ENCODE measurements at places on chromosomes 7 and 10. TPM values are rescaled to one million over a fixed set of nuclear protein-coding genes. Genes with fewer than 3 reads are reported as not detected.

TCERG1L gene
- total RNA-seq = not detected

PHKG1 gene
- total RNA-seq = 3.9 TPM

DNA sequence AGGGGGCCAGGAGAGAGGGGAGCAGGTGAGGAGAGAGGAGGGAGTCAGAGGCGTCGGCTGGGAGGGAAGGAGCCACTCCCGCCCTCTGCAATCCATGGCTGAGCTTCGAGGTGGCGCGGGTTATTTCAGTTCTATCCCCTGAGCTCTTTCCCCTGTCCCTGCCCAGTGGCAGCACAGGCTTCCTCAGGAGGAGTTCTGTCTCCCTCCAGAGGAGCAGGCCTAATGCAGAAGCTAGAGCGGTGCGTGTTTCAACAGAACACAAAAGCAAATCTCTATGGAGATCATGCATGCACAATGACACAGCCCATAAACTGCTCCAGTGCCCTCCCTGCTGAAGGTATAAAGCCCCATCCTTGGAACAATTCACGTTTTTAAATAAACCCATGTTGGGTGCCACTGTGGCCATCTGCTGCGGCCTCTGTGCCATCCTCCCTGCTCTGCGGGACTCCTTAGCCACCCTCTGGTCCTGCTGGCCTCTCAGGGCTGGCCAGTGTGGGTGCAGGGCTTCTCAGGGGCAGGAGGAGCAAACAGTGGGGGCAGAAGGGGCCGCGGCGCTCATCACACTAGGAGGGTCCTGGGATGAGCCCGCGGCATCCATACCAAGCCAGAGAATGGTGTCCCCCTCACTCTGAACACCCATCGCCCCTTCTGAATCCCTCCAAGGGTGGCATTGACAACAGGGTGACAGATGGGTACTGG lies 192.6 kb upstream of the LYZL2 start:
- DNase-seq = no peak

DNA sequence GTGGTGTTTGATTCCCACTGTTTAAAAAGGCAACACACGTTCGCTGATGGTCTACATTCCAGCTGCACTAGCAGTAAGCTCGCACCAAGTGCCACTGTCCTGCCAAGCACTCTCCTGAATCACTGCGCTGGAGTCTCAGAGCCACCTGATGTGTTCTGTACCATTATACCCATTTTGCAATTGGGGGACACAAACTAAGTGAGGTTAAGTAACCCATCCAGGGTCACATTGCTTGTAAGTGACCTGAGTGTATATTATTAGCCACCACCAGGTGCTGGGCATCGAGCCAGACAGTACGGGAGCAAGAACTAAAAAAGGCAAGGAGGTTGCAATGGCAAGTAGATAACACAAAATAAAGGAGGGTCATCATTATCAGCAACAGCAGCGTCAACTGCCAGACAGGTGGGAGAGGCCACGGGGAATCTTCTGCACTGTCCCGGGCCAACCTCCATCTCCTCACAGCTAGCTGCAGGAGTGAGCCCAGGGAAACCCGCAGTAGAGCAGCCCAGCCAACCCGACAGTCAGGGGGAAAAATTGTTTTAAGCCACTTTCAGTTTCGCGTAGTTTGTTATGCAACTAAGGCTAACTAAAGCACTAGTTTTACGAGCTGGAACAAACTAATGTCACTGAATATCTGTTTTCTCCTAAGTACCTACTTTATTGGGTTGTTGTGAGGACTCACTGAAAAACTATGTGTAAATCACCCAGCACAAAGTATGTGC lies 712 bp upstream of the CPVL start:
- peak; percentile 69 for DNase-seq

GRCh38 chr10:21497177-21497807 lies 28.2 kb downstream of the SKIDA1 start:
- peak; percentile 95 for DNase-seq

GRCh38 chr7:154777023-154777422 lies 225.9 kb downstream of the PAXIP1 start:
- no peak for DNase-seq

Measured in PC-9 (cell line).